GM13977 (cell line): ENCODE measurements at places on chromosomes 7 and 10.
A peak's percentile ranks its signal among the peaks of the same experiment; 100 is the strongest.

DNA sequence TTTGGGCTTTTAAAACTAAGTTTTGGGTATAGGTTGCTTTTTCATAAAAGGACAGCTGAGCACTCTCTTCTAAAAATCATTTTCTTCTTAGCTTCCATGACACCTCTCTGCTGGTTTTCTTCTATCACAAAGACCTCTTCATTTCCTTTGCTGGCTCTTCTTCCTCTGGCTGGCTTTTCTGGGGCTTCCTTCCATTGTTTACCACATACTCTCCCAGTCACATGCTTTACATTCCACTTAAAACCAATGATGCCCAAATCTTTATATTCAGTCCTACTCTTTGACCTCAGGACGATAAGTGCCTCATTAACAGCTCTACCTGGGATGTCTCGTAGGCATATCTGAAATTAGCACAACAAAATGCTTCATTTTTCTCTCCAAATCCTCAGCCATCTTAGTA lies 26.8 kb downstream of the FAM133B start:
- DNase-seq, result no peak

GRCh38 chr7:112572669-112573301 lies 92.0 kb downstream of the LSMEM1 start:
- no peak for DNase-seq

GRCh38 chr7:43653466-43653865 lies 70.6 kb downstream of the STK17A start:
- DNase-seq, result no peak

DNA sequence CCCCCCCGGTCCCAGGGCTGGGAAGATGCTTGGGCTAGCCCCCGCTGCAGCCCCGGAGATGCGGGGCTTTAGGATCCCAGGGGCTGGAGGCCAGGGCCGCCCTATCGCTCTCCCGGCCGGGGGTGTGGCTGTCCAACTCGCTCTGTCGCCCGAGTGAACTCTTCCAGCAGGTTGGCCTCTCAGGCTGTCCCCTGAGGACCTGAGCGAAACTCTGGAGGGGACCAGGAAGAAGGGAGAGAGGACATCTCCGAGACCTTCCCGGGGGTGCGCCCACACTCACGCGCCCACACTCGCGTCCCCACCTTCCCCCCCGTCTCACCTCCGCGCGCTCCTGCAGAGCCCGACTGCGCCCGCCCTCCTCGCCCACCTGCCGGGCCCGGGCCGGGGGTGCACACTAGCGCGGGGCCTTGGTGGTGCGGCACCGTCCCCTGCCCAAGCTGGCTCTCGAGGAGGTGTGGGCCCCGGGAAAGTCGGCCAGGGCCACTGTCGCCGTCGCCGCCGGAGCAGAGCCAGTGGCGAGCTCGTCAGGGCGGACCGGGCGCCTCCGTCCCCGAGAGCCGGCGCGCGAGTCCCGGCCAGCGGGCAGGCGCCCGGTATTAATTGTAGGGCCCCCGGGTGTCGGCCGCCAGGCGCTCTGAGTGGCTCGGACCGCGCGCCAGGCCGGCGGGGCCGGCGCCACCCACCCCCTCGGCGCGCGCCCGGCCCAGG lies 101.7 kb upstream of the SVIL start:
- peak; percentile 49 for DNase-seq

DNA sequence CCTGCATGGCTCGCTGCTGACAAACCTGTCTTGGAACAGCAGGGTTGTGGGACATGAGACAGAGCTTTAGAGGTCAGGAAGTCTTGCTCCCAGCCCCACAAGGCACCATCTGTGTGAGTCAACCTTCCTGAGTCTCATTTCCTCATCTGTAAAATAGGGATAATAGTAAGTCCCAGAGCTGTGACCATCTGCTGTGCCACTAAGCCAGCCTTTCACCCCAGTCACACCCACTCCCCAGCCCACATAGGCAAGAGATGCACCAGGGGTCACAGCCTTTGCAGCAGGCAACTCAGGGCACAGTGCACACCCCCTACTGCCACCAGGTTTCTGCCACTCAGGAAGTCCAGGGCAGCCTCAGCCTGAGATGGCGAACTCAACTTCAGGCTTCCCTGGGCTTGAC lies 29.4 kb upstream of the CDH23 start:
- no peak for DNase-seq

- no peak for DNase-seq
Observed at GRCh38 chr7:28296571-28297483, 115.5 kb upstream of the CREB5 start.

- DNase-seq, result no peak
Observed at GRCh38 chr10:30535677-30536076, 93.9 kb downstream of the LYZL2 start.

- DNase-seq, result no peak
Observed at GRCh38 chr7:116524221-116524608, 621 bp upstream of the CAV1 start.

DNA sequence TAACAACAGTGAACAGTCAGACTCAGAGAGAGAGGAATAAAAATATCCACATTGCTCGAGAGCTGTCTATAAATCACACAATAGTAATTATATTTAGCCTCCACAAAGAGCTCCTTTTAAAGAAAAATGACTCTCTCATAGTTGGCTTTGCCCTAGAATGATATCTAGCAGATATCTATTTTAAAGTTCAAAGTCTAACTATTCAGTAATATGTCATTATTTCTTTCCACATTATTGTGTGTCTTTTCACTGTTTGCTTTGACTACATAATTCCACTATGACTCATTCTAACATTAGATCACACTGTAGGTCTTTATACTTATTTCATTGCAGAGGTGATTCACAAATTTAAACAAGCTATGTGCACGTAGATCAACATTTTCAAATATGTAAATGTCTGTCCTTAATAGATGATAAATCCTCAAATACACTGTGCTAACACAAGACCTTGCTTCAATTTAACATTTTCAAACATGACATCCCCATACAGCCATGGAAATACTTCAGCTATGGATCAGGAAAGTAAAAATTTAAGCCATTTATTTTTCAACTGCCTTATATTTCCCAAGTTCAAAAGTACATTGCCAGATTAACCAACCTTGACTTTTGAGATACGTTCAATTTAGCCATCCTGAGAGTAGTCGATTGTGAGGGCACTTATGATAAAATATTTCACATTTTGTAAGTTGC lies 99.9 kb upstream of the AKR1E2 start:
- DNase-seq, result no peak

DNA sequence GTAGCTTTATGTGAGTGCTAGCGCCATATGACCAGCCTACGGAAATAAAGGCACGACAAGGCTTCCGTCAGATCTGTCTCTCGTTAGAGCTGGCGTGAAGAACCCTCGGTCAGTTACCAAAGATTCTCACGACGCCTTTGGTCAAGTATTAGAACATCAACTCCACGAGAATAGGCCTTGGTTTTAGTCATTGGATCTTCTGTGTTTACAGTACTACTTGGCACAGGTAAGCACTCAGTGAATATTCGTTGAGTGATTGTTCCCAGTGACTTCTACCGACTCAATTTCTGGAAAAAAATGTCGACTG lies 316 bp downstream of the RBM48 start:
- DNase-seq, result no peak
